ENCODE measurements at places on chromosomes 4 and X.
A peak's percentile ranks its signal among the peaks of the same experiment; 100 is the strongest.

DNA sequence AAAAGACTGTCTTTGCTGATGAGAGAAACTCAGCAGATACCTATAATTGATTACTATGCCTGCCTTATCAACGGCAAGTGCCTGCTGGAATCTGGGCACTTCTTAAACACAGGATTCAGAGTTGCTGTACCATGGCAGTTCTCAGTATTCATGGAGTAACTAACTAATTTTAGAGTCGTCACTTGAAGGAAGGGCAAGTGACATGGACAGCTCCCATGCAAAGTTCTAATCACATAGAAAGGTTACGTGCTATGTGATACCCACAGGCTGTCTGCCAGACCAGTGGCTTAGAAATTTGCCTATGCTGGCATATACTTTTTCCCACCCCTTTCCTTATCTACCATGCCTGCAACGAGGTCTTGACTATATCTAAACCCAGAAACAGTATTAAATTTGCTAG is 931.1 kb upstream of the TENM3 start:
- DNase-seq: no peak

- DNase-seq: peak; percentile 87
Measured at GRCh38 chr4:153223930-153224329, 19.7 kb downstream of the TRIM2 start.

- no peak for DNase-seq
Measured at GRCh38 chr4:85128246-85129204, 162.0 kb upstream of the WDFY3 start.

GRCh38 chr4:168822481-168822880 is 187.6 kb downstream of the CBR4 start:
- no peak for DNase-seq

- DNase-seq: peak; percentile 99
Measured at GRCh38 chr4:124135409-124135813, 577.1 kb downstream of the ANKRD50 start.

- no peak for DNase-seq
Measured at GRCh38 chrX:132576939-132577338, 88.1 kb upstream of the MBNL3 start.

GRCh38 chr4:73723023-73723422 is 17.3 kb upstream of the CXCL8 start:
- no peak for DNase-seq

GRCh38 chrX:32280489-32280888 is 930.9 kb downstream of the DMD start:
- DNase-seq: no peak

DNA sequence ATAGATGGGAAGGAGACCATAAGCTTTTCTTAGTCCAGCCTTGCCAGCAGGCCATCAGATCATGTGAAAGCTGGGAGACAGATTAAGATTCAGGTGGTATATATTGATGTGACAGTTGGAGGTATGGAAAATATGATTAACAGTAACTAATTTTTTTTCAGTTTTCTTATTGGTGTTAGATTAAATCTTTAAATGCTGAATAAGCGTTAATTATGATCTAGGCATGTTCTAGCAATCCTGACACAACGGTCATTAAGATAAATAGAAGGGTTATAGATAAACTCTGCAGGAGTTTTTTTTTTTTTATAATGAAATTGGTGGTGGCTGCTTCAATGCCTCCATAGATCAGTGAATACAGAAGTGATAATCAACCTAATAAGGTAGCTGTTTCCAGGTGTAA is 649.5 kb upstream of the TENM3 start:
- DNase-seq: no peak

GRCh38 chr4:151961456-151961855 is 200.6 kb upstream of the GATB start:
- no peak for DNase-seq

GRCh38 chr4:109675181-109675580 is 28.1 kb downstream of the CASP6 start:
- no peak for DNase-seq

DNA sequence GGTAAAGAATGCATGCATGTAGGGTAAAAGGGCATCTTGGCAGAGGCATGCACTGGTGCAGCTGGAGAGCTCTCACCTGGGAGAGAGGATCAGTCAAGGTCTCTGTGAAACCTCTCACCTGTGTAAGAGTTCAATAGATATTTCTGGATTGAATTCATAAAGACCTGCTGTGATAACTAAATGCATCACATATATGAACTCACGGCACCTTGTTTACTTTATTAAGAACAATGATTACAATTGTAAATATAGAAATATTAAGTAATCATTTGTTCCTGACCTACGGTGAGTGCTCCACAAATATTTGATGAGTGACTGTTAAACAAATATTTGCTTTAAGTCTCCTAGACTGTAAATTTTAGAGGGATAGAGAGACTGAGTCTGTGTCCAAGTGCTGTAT is 85.9 kb upstream of the PAQR3 start:
- DNase-seq: no peak

GRCh38 chr4:86961605-86962295 is 26.9 kb downstream of the AFF1 start:
- DNase-seq: no peak

DNA sequence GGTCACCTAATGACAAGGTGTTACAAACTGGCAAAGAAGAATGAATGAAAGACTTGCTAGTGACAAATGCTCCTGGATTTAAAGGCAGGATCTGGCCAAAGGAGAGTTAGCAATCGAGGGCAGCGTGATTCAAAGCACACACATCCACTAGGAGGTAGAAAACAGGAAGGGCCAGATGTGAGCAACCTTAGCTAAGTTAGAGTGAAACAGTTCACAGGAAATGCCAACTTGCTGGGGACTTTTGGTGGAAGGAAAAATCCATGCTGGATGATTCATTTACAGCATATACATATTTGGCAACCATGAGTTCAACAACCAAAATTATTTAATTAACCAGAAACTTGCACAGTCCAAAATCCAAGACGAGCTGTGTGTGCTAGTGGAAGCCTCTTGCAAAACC is 276.9 kb downstream of the PTTG2 start:
- peak; percentile 69 for DNase-seq

GRCh38 chr4:109233570-109233969 is 68.9 kb downstream of the COL25A1 start:
- DNase-seq: no peak

- DNase-seq: no peak
Measured at GRCh38 chr4:184388106-184388505, 86.2 kb downstream of the IRF2 start.

GRCh38 chrX:85052636-85053343 is 49.1 kb downstream of the APOOL start:
- DNase-seq: peak; percentile 80

GRCh38 chrX:107678957-107679740 is 50.8 kb downstream of the PRPS1 start:
- peak; percentile 69 for DNase-seq

GRCh38 chr4:8179771-8180170 is 19.3 kb upstream of the SH3TC1 start:
- DNase-seq: no peak

- DNase-seq: peak; percentile 89
Measured at GRCh38 chrX:47581731-47582647, at the start of gene TIMP1. TSS of gene TIMP1 (plus strand) at chrX:47582436. CDS start at chrX:47583416, 980 bp downstream.

DNA sequence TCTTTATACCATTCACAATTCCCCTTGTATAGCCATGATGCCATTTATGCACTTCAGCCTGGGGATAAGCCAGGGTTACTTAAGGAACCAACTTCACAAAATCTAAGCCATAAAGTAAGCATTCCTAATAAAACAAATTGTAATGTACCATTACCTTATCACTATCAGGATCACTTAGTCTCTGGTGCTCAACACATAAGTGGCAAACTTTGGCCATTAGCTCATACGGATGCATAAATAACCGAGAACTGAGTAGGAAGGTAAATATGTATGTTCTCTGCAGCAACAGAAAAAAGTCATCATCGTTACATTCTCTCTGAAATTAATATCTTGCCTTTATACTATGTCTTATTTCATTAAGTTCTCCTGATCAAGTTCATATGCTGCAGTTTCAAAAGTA is 14.4 kb downstream of the RASGEF1B start:
- no peak for DNase-seq

DNA sequence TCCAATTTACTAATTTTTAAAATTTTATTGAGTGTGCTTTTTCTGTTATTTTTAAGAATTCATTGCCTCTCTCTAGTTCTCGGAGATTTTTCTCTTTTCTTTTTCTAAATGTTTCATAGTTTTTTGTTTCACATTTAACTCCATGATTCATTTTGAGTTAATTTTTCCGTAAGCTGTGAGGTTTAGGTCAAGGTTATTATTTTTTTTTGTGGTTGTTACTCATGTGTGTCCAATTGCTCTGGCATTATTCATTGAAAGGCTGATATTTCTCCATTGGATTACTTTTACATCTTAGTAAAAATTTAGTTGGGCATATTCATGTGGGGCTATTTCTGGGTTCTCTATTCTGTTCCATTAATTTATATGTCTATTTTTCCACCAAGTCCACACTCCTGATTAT is 220.8 kb downstream of the MID1IP1 start:
- DNase-seq: no peak

GRCh38 chr4:165009493-165010227 is 22.1 kb upstream of the TRIM60 start:
- no peak for DNase-seq

GRCh38 chrX:85569686-85570085 is 190.2 kb upstream of the POF1B start:
- no peak for DNase-seq

GRCh38 chrX:150161193-150161592 is 201.9 kb upstream of the MAMLD1 start:
- no peak for DNase-seq

DNA sequence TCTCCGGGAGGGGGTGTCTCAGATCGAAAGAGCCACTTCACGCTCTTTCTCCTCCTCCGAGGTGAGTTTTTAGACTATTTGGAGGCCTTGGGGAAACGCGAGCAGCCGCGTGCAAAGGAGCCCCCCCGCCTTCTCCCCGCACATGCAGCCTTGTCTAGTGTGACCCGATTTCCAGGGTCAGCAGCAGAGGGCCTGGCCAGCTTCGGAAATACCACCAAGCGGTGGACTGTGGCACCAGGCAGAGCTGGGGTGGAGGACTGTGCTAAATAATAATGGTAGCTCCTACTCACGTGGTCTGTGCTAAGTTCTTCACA is 79.3 kb upstream of the BCOR start:
- DNase-seq: no peak

DNA sequence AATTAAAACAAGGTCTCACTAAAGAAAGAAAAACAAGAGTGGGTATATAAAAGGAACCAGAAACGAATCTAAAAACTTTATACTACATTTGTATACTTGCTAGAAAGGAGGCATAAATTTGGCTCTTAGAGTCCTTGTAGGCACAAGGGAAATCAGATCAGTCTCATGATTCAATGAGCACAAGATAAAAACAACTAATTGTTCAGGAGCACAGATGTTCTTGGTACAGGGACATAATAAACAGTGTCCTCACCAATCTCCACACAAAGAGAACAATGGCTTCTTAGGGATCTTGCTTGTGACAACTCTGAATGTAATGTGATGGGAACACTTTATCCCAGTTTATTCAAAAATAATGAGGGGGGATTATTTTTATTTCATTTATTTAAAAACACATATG is 28.3 kb downstream of the TMEM144 start:
- DNase-seq: no peak

DNA sequence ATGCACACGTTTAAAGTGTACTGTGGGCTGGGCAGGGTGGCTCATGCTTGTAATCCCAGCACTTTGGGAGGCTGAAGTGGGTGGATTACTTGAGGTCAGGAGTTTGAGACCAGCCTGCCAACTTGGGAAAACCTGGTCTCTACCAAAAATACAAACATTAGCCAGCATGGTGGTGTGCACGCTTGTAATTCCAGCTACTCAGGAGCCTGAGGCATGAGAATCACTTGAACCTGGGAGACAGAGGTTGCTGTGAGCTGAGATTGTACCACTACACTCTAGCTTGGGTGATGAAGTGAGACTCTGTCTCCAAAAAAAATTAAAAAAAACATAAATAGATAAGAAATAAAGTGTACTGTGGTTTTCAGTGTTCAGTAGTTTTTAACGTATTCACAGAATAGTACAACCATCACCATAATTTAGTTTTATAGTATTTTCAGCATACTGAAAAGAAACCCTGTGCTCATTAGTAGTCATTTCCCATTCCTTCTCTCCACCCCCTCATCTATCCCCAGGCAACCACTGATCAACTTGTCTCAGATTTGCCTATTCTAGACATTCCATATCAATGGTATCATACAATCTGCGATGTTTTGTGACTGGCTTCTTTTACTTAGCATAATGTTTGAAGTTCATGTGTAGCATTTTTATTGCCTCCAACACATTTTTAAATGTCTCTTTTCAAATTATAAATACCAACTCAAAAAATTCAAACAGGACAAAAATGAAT is 19.1 kb downstream of the SLAIN2 start:
- DNase-seq: peak; percentile 54

GRCh38 chr4:138774940-138775339 is 240.6 kb upstream of the NOCT start:
- no peak for DNase-seq

DNA sequence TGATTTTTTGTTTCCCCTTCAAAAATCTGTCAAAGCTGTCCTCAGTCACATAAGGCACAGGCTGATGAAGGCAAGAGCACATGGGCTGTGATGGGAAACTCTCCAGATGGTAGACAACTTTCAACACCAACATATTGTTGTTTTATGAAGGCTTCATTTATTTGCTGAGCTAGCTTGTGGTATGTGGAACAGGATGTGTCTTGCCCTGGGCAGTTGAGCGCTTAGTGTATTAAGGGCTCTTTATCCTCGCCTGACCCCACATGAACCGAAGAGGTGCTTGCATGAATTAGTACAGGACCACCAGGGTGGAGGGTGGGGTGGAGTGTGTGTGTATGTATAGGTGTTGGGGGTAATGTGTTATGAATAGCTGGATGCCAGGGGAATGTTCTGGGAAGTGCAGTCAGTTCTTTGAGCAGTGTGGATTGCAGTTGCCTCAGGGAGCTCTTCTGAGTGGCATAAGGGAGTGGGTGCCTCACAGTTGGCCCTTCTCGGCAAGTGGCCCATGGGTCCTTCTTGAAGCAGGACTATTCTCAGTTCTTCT is 103.1 kb downstream of the PHEX start:
- peak; percentile 33 for DNase-seq

GRCh38 chr4:1203026-1203616 is 30.7 kb upstream of the SPON2 start:
- DNase-seq: no peak

DNA sequence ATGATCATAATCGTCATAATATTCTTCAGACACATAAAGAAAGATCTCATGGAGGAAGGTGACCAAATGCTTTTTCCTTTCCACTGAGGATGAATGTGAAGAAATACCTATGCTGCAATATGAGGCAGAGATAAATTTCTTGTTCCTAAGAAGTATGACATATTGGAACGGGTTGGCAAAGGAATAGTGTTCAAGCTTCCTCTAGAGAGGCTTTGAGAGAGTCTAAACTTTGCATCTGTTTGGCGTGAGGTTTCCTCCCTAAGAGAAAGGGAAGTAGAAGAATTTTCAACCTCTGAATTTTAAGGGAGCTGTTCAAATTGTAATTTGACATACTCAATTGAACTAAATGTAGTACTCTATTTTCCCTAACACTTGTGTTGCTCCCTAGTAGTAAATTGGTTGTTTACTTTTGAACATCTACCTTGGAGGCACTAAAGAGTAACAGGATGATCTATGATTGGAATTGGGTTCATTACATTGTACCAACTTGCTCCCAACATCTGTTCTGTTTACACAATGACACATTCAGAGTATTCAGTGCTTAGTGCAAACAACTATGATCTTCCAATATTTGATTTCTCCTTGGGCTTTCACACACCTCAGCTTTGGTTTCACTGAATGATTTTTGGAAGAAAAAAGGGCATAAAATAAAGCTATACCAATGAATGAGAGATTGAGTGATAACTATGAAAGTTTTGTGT is 122.0 kb downstream of the CORIN start:
- no peak for DNase-seq

Measured in fibroblast of the aortic adventitia (primary cell).